ENCODE measurements at places on chromosomes 1 and 21. TPM values are rescaled to one million over a fixed set of nuclear protein-coding genes. Genes with fewer than 3 reads are reported as not detected.

Gene LRRIQ3
- total RNA-seq = 0.17 TPM

Gene MCOLN2
- 0.45 TPM for total RNA-seq

Gene RASSF5
- total RNA-seq = 0.89 TPM

Gene VCAM1
- 4.5 TPM for total RNA-seq

Gene RNU1-4
- total RNA-seq = not detected

Gene MTF2
- 6.4 TPM for total RNA-seq

Gene SORT1
- 15.5 TPM for total RNA-seq

Gene CSF1
- 22.4 TPM for total RNA-seq

Gene ZBTB18
- total RNA-seq = 4.6 TPM

Gene PALMD
- not detected for total RNA-seq

Gene YY1AP1
- 24.7 TPM for total RNA-seq

Gene CYP4A22
- total RNA-seq = not detected

Gene NPPB
- total RNA-seq = not detected

Gene FAM3B
- total RNA-seq = not detected

Gene ZNHIT6
- 7.9 TPM for total RNA-seq

Data from bronchus fibroblast of lung (primary cell).